CD4-positive, alpha-beta T cell treated with Interleukin-12 subunit alpha and Interleukin-12 subunit beta, for 1 hour (primary cell): ENCODE measurements at places on chromosomes 5 and 9.

- DNase-seq = no peak
Measured at GRCh38 chr5:159405611-159406031, 75.3 kb upstream of the IL12B start.

GRCh38 chr9:15240927-15241326, 66.1 kb downstream of the TTC39B start:
- DNase-seq = no peak

GRCh38 chr9:8705861-8706260, 906.3 kb upstream of the DMAC1 start:
- no peak for DNase-seq

GRCh38 chr5:43606351-43606750, 3.4 kb downstream of the NNT start:
- DNase-seq = no peak

DNA sequence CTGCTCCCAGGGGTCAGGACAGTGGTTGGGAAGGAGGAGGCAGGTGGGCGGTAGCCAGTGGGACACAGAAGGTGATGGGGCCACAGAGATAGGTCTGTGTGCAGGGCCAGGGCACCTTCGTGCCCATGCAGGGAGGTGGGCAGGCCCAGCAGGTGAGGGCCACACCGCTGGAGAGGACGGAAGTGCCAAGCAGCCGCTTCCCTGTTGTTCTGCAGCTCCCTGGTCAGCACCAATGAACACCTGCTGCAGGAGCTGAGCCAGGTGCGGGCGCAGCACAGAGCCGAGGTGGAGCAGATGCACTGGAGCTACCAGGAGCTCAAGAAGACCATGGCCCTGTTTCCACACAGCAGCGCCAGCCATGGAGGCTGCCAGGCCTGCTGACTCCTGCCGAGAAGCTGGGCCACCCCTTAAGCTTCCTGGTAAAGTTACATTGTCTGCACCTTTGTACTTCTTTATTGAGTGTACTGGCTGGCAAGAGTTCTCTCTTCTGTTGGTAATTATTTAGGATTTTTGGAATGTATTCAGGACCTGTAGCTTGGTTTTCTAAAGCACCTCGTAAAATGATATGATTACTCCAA, 40.3 kb downstream of the TPPP start:
- no peak for DNase-seq

DNA sequence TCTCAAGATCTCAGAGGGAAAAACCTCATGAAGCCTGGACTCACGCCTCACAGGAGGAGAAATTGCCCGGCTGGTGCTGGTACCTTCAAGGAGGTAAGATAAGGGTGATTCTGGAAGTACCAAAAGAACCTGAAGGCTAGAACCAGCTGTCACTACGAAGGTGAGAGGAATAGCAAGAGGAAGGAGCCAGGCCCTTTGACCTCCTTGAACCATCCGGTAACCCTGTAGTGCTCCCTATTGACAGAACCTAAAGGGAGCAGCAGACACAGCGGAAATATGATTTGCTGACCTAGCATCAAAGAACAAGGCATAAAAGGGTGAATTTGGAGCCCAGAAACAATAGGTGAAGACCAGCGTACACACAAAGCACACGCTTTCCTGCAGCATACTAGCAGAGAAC, 92.2 kb downstream of the DOCK8 start:
- peak; percentile 70 for DNase-seq

DNA sequence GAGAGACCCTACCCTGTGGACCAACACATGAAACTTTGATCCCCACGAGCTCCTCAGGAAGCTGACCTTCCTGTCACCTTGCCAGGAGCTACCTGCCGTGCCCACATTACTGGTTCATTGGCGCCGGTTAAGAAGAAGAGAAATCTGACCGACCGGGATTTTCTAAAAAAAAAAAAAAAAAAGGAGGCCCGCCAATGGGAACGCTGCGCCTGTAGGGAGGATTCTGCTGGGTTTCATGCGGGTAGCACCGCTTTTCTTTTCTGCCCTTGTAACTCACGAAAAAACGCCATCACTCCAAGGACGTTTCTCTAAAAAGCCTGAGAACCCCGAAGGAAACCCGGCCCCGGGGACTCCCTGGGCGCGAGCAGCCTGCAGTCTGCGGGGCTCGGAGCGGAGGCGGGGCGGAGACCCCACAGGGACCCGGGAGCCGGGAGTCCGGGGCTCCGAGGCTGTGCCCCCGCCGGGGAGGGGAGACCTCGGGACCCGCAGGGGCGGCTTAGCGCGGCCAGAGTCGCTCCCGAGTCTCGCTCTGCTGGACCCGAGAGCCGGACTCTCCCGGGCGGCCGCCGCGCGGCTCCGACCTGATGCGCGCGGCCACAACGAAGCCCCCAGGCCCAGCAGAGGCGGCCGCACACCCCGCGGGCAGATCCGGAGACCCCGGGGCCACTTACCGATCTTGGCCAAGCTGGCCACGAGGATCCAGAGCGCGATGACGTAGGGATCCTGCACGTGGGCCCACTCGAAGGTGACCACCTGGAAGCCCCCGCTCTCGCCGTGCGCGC, 617 bp downstream of the SLC9A3 start:
- no peak for DNase-seq

- no peak for DNase-seq
Measured at GRCh38 chr5:127070243-127070642, 3.1 kb downstream of the C5orf63 start.

GRCh38 chr5:95892784-95893354, 68.8 kb downstream of the ELL2 start:
- DNase-seq = no peak

DNA sequence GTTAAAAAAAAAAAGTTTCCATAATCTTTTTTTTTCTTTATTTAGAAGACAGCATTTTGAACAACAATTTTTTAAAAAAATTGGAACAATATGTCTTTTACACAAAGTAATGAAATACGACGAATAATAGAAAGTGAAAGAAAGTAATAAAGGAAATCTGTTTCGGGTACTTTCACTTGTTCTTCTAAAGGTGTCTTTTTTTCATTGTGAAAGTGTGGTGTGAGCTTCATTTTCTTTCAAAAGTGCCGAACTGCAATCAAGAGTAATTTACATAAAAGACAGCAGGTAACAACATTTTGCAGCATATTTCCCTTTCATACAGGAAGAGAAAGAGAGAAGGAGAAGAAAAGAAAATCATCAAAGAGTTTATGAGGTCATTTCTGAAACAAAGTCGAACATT, 159.7 kb upstream of the CDH12 start:
- DNase-seq = no peak

DNA sequence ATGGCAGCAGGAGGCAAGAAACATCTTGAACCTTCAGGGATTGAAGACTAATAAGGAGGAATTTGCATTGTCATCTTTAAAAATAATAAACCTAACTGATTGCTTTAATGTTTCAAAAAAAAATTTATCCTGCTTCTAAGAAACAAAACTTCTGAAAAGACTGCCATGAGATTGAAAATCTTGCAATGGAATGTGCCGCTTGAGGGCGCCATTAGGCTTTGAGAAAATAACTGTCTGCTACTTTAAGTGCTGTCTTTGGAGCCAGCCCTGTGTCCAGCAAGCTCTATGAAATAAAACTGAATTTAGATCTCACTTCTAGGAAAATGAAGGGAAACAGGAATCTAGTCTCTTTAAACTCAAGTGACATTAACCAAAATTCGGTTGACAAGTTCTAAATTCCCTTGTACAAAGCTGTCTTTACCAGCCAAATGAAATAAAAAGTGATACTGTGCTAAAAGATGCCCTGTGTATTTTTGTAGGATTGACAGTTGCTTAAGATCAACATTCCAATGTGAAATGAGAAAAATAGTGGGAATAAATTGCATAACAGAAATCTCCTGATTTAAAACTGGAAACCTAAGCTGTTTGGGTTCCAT, 79.4 kb downstream of the ESM1 start:
- peak; percentile 69 for DNase-seq

- no peak for DNase-seq
Measured at GRCh38 chr9:82128011-82128696, 139.6 kb downstream of the SPATA31D1 start.
